Nucleus accumbens (tissue), 56 donors: ENCODE measurements at places on chromosomes 7 and 10.

DNA sequence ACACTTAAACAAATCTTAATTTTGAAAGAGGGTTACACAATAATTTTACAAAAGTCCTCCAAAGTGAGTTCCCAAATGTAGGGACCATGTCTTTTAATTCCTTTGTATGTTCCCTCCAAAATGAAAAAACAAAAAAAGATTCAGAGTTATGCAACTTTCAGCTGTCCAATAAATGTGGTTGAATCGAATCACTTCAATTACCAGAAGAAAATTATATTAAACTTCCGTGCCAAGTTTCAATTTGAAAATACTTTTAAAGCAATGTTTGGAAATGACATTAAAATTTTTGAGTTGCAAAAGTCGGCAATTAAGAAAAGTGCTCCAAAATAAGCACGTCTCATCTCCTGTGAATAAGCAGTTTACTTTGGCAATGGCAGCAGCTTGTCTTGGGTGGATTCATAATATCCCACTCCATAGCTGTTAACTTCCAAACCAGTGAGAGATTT, 60.3 kb upstream of the C1GALT1 start:
- no peak for DNase-seq

GRCh38 chr10:12372846-12373245, 23.5 kb downstream of the CAMK1D start:
- no peak for DNase-seq

DNA sequence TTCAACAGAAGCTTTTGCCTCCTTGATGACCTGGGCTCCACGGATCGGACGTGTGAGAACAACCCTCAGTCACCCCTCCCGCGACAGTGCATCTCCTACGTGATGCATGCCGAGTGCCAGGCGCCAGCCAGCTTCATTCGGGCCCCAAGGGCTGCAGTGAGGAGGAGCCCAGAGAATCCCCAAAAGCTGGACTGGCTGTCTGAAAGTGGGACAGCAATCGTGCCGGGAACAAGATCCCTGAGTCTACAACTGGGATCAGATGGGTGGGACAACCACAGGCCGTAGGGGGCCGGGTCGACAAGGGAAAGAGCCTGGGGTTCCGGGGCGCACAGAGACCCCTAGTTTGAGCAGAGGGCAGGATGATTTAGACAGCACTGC, 27.2 kb downstream of the EBF3 start:
- no peak for DNase-seq

DNA sequence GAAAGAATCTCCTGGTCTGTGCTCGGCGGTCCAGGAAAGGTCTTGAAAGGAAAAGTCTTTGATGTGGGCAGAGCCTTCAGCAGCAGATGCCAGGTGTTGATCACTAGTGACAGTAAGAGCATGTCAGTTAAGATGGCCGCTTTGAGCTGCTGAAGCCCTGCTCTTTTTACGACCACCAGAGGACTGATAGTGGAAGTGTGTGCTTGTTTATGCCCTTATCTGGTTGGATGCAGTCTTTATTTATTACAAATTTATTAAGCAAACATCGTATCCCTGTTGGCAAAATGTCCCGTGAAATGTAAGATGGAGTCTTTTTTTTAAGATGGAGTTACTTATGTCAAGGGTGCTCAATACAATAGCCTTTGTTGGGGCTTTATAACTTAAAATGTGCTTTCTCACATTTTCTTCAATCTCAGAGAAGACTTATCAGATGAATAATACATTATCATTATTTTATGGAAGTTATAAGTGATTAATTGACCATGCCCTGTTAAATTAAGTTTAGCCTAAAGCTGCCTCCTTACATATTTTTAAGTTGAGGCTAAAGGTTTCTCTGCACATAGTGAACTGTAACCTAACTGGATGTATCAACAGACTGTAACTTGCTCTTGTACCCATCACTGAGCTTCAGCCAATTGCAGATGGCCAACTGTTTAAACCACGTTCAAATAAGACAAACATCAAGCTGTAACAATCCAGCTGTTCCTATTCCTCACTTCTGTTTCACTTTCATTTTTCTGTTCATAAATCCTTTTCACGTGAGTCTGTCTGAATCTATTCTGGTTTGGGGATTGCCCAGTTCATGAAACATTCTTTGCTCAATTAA, 97.4 kb upstream of the PIK3CG start:
- no peak for DNase-seq

- no peak for DNase-seq
Observed at GRCh38 chr10:94627511-94627910, 56.0 kb upstream of the CYP2C18 start.

DNA sequence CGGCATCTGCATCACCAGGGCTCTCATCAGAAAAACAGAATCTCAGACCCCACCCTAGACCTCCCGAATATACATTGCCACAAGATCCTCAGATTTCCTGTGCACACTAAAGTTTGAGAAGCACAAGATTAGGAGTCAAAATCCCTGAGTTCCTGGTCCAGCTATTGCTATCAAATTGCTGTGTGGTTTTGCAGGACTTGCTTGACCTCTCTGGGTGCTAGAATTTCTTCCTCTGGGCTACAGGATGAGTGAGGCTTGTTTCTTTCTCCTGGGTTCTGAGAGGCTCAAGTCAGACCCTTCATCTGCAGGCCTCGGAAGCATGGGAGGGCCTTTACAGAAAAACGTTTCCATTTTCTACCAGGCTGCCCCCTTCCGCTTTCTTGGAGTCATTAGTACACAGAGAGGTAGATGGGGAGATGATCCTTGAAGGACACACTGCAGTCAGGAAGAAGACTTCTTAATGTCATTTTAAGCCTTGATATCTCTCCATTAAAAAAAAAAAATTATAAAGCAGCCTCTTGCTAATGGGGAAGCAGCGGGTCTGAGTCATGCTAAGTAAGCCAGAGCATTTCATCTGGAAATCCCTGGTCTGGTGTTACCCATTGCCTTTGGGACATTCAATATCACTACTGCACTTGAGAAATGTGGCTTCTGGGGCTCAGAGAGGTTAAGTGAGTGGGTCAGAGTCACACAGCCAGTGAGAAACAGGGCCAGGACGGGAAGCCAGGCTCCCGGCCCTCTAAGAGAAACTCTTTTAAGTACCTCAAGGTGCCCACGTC, 173.5 kb downstream of the KCNMA1 start:
- no peak for DNase-seq

- no peak for DNase-seq
Observed at GRCh38 chr10:30993155-30993554, 38.5 kb downstream of the ZNF438 start.
